CD4-positive, alpha-beta T cell treated with Interleukin-1 beta for 1 hour (primary cell): ENCODE measurements at places on chromosomes 7 and 10.

DNA sequence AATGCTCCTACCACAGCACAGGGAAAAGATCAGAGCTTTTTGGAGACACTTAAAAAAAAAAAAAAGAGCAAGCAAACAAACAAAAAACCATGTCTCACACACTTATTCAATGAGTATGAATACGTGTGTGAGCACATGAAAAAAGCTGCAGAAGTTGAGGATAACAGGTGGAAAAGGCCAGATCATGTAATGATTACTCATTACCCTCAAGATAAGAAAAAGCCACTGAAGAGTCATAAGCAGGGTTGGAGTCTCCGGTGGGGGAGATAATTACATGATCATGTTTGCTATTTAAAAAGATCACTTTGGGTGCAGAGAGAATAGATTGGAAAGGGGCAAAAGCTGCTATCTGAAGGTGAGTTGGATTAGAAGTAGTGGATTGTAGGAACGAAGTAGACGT lies 77.0 kb downstream of the POU6F2 start:
- DNase-seq = no peak

DNA sequence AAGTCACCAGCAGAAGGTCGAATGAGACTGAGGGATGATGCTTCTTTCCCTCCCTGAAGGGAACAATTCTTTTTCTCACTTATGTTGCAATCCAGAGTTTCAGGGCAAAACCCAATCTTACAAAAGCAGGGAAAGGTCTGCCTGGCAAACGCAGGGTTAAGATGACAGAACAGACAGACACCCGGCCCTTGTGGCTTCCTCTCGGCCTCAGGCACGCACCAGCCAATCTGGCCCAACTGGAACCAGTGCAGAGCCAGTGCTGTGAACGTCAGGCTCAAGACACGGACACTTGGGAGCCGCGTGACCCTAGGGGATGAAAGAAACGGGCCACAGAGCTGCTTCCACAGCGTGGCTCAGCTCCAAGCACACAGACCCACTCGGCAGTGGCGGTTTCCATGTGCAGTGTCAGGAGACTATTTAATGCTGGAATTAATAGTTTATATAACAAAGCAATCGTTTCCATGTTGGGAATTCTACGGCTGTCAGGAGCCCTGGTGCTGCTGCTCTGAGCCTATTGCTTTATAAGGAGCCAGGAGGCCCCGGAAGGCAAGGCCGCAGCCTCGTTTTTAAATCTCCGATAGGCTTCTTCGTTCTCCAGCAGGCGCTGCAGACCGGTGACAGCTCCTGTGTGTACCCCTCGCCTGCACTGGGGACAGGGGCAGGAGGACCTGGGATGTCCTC lies 198.4 kb downstream of the DIP2C start:
- DNase-seq = no peak

DNA sequence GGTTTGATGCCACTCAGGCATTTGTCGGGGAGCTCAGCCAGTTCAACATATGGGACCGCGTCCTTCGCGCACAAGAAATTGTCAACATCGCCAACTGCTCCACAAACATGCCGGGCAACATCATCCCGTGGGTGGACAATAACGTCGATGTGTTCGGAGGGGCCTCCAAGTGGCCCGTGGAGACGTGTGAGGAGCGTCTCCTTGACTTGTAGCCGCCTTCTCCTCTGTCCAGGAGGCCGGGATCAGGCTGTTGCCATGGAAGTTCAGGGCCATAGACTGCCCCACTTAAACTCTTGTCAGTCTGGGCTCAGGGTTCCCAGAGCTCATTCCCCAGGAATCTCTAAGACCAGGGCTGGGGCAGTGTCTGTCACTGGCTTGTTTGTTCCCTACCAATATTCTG lies 11.3 kb downstream of the NPTX2 start:
- DNase-seq = no peak

GRCh38 chr7:35971133-35971891 lies 170.5 kb downstream of the SEPTIN7 start:
- no peak for DNase-seq

DNA sequence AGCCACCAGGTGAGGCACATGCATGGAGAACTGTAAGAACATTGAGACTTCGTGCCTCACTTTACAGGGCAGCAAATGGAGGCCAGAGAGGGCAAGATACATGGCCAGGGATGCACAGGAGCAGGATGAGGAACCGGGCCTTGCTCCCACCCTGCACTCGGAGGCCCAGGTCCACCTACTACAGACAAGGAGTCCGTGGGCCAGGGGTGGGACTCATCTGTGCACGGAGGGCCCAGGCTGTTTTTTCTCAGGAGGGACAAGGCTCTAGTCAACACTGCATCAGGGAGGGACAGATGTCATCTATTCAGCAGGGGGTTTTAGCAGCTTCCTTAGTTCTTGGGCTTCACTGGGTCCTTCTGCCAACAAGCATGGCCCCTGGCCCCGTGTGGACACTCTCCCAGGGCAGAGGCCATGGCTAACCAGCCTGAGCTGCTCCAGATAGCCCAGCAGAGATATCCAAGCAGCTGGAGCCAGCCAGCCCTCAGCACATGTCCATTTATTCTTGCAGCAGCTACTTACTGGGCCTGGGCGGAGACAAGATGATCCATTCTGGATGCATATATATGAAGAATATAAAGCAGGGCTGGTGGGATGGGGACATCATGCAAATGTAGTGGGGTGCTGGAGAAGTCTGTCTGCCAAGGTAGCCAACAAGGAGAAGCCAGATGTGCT lies 134.5 kb upstream of the RET start:
- no peak for DNase-seq
